IMR-90 (cell line): ENCODE measurements at places on chromosomes 3 and 15. TPM values are rescaled to one million over a fixed set of nuclear protein-coding genes. Genes with fewer than 3 reads are reported as not detected.
A peak's percentile ranks its signal among the peaks of the same experiment; 100 is the strongest.

- DNase-seq, result no peak
Observed at GRCh38 chr3:6088433-6088832, 772.5 kb upstream of the GRM7 start.

Gene MESP2
- 0.18 and 0.28 TPM in 2 replicates for total RNA-seq

DNA sequence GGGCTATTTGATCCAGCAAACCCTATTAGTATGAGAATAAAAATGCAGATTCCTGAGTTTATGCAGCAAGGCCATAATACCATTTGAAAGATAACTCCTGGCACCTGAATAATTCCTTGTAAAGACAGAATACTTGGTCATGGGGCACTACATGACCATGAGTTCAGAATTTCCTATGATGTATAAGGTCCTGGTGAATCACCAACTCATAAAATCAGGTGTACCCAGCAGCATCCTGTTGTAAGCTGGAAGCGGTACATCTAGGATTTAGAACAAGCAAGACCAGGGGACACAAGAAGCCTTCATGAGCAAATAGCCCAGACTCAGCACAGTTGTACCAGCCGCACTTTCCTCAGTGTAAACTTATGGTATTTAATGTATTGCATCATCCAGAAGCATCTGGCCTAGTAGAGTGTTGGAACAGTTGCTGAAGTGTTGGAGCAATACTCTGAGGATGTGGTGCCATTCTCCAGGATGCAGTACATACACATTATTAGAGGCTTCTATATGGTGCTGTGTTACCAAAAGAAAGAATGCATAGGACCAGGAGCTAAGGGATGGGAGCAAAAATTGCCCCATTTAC is 233.4 kb downstream of the SQOR start:
- no peak for DNase-seq

Gene TTC23
- 28.3 and 29.8 TPM in 2 replicates for total RNA-seq

- no peak for DNase-seq
Observed at GRCh38 chr3:38460377-38461270, 6.9 kb downstream of the ACVR2B start.

GRCh38 chr15:67700023-67700422 is 125.3 kb upstream of the SKOR1 start:
- DNase-seq, result no peak

- no peak for DNase-seq
Observed at GRCh38 chr3:152769523-152769922, 65.4 kb upstream of the P2RY1 start.

Gene ZNF660
- total RNA-seq, result 1.3 and 1.4 TPM in 2 replicates

DNA sequence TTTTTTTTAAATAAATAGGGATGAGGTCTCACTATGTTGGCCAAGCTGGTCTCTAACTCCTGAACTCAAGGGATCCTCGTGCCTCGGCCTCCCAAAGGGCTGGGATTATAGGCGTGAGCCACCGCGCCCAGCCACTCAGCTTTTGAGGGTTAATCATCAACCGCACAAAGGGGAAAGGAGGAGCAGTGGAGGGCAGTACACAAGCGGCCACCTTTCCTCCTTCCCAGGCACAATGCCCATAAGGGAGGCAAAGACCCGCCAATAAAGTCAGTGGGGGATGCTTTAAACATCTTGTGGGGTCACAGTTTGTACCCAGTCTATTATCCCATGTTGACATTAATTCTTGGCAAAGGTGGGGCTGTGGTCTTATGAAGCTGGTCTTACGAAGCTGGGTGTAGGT is 32.4 kb downstream of the EHD4 start:
- DNase-seq, result no peak

DNA sequence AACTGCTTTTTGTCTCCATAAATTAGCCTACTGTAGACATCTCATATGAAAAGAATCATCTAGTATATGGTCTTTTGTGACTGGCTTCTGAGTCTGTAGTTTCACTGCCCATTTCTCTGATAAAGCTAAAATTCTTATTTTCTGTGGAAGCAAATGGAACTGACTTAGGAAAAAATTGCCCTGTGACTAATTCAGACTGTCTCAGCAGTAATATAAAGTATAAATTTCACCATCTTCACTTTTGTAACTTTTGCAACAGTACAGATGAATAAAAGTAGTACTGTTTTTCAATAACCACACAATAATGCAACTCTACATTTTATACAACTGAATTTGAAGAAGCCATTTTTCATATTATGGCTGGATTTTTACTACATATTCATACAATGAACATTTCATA is 104.1 kb downstream of the TBC1D5 start:
- peak; percentile 30 for DNase-seq

Gene DUOXA1
- not detected in 2 replicates for total RNA-seq

DNA sequence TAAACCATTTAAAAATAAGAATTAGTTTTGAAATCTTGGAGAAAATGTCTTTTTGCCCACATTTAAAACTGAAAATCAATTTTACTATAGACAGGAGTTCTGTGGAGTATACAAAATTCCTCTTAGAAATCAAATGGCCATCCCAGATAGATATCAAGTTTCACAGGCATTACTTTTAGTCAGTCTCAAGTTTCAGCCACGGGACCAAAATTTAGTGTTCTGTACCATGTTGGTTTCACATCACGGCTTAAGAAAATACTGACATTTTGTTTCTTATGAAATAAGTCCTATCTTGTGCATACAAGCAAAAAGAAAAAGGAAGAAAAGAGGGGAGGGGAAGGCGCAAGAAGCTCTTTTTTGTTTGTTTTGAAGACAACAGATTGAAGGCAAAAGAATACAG is 45.7 kb downstream of the EIF2AK4 start:
- DNase-seq, result peak; percentile 10
